ENCODE measurements at places on chromosomes 6 and 20.

- no peak for DNase-seq
These were observed 186.1 kb upstream of the SCGN start for GRCh38 chr6:25465941-25466340.

- no peak for DNase-seq
These were observed 5.1 kb downstream of the MTRES1 start for GRCh38 chr6:107033126-107033525.

GRCh38 chr6:43897571-43898302 lies 127.7 kb downstream of the VEGFA start:
- DNase-seq, result no peak

GRCh38 chr6:79416931-79417330 lies 120.3 kb downstream of the LCA5 start:
- DNase-seq, result no peak

DNA sequence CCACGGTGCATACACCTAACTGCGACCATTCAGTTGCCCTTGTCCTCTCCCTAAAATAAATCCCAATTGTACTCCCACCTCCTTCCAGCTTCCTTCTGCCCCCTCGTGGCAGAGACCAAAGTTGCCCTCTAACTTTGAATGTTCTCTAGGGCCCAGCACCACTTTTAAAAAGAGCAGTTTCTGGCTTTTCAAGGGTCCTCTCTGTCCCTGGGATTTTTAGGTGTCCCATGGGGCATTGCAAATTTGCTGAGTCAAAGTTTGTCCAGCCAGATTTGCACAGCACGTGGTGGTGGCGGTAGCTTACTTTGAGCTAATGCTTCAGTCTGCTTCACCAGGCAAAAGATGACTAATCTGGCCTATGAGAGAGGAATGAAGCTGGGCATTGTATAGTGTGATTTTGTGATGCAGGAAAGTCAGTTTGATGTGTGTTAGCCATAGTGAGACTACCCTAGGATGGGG lies 100.2 kb downstream of the PERP start:
- DNase-seq, result no peak

DNA sequence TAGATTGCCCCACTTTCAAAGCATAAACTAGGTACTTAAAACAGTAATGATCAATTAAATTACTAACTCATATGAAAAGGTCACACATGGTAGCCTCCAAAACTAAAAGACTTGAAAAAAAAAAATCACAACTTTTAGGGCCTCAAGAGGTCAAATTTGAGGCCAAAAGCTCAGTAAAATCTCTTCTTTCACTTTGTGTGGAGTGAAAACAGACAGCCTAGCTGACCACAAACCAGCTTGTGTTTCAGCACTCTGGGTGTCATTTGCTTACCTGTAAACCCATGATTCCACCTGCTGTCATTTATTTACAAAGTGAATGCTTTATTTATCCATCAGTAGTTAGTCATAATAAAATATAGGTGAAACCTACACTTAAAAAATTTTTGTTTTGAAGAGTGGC lies 34.0 kb downstream of the GNAS start:
- no peak for DNase-seq

DNA sequence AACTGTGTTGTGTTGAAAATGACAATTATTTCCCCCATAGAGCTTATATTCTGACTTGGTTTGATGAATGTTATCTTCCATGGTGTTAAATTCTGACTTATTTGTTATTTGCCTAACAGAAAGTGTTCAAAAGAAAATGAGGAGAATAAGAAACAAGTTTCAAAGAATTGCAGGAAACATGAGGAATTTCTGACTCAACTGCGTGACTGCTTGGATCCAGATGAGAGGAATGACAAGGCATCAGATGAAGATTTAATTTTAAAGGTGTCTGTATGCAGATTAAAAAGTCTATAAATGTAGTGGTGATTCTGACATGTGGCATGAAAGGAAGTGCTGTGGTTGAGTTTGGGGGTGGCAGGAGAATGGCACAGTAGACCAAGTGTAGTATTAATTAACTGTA lies 50.6 kb downstream of the CCDC170 start:
- no peak for DNase-seq

- DNase-seq, result no peak
These were observed 24.1 kb downstream of the DEK start for GRCh38 chr6:18240230-18240629.

GRCh38 chr20:52593654-52594053 lies 378.5 kb upstream of the TSHZ2 start:
- DNase-seq, result no peak

- no peak for DNase-seq
These were observed 208.7 kb downstream of the SOX4 start for GRCh38 chr6:21802175-21802822.

DNA sequence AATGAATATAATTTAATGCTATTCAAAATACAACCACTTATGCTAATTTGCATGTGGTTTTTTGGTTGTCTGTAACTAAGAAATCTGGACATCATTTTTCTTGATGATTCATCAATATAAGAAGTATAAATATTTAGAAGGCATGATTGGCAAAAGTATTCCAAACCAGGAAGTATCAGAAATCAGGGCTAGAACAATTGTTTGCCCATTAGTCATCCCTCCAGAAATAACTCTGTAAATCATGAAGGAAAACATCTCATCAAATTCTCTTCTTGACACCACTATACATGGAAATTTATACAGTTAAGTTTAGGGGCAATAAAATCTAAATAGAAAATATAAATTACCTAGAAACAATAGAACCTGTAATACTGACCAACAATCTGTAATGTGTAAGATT lies 554.7 kb upstream of the HS3ST5 start:
- DNase-seq, result no peak

DNA sequence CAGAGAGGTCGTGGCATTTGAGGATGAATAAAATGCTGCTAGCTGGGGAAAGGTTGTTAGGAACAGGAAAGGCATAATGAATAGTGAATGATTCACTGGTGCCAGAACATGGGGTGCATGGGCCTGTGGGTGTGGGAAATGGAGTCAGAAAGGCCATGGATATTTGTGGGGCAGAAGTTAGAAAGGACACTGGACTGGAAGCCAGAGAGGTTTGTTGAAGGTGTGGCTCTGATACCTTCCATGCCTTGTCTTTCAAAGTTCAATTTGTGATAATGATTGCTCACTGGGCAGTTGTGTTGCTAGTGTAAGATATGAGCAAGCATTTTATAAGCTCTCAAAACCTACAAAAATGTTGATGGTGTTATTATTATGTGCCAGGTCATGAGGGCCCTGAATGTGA lies 32.7 kb downstream of the LRRC1 start:
- no peak for DNase-seq

GRCh38 chr6:132161283-132161682 lies 210.1 kb upstream of the CCN2 start:
- DNase-seq, result no peak

DNA sequence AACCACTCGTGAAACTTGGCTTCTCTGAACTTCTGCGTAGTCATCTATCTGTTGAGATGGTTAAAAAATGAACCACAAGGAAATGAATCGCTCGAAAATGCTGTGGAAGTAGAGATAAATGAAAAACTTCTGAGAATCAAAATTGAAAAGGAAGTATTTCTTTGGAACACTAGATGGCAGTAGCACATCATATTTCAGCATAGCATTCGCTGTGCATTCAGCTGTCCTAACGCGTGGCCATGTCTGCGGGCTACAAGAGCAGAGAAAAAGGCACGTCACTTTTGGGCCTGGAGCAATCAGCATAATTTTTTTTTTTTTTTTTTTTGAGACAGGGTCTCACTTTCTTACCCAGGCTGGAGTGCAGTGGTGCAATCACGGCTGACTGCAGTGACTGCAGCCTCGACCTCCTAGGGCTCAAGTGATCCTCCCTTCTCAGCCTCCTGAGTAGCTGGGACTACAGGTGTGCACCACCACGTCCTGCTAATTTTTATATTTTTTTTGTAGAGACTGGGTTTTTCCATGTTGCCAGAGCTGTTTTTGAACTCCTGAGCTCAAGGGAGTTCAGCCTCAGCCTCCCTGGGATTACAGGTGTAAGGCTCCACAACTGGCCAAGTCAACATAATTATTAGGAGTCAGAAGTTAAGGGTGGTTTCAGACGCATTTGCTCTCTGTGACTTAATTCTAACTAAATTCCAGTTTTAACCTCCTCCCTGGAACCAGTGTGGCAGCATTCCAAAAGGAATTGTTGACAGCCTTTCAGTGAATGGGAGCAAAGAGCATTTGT lies 8.8 kb upstream of the PERP start:
- DNase-seq, result peak; percentile 44

DNA sequence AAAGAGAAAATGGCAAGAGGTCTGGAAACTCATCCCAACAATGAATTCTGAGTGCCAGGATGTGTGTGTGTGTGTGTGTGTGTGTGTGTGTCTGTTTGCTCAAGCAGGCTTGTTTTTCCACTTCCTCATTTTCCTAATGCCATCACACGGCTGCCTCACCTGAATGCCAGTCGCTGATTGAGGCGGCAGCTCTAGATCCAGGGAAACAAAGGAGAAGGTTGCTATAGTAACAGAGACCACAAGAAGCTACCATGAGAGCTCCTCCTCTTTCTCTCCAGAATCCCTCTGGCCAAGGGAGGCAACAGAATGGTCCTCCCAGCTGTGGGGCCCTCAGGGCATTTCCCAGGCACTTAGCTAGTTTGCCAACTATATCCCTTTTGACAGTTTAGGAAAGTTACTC lies 241.1 kb upstream of the TSHZ2 start:
- no peak for DNase-seq

GRCh38 chr20:59589086-59589684 lies 15.2 kb upstream of the PHACTR3 start:
- DNase-seq, result no peak

GRCh38 chr6:73515204-73515655 lies 5.6 kb downstream of the EEF1A1 start:
- DNase-seq, result no peak

DNA sequence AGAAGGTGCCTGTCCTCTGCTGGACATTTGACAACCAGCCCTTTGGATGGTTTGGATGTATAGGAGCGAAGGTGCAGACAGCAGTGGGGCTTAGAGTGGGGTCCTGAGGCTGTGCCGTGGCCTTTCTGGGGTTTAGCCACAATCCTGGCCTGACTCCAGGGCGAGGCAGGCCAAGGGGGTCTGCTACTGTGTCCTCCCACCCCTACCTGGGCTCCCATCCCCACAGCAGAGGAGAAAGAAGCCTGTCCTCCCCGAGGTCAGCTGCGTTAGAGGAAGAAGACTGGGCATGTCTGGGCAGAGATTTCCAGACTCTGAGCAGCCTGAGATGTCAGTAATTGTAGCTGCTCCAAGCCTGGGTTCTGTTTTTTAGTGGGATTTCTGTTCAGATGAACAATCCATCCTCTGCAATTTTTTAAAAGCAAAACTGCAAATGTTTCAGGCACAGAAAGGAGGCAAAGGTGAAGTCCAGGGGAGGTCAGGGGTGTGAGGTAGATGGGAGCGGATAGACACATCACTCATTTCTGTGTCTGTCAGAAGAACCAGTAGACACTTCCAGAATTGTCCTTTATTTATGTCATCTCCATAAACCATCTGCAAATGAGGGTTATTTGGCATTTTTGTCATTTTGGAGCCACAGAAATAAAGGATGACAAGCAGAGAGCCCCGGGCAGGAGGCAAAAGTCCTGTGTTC lies 1.3 kb upstream of the CDKN1A start:
- DNase-seq, result no peak

GRCh38 chr6:90388395-90388794 lies 91.8 kb upstream of the BACH2 start:
- no peak for DNase-seq

DNA sequence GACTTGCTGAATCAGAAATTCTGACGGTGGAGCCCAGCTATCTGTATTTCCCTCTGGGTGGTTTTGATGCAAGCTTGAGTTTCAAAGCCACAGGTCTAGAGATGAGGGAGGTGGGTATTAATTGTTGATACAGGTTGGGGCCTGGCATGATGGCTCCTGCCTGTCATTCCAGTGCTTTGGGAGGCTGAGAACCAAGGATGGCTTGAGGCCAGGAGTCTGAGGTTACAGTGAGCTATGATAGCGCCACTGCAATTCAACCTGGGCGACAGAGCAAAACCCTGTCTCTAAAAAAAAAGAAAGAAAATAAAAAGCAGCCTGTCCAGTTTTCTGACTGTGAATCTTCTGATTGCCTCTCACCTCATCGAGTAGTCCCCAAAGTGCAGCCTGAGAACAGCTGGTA lies 184.8 kb upstream of the SASH1 start:
- no peak for DNase-seq

DNA sequence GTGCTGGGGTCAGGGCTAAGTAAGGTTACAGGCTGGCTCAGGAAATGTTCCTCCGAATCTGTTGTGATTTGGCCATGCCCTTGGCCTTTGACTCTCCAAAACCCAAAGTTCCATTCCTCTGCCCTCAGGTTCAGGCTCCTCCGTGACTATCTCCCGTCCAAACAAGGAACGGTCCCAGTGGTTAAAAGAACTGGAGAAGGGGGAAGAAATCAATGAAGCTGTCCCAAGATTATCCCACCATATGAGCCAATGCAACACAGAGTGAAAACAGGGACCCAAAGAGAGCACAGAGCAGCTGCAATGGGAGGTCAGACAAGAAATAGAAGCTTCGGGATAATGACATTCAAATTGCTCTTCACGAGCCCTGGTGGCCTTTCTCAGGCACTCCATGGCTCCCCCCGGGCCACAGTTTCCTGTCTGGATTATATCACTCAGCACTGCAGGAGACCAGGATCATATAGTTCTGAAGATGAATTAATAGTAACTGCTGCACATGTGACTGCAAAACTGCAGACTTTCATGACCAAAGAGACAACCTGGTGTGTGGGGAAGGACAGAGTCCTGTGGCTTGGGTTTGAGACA lies 211.3 kb downstream of the ZNF217 start:
- DNase-seq, result no peak

DNA sequence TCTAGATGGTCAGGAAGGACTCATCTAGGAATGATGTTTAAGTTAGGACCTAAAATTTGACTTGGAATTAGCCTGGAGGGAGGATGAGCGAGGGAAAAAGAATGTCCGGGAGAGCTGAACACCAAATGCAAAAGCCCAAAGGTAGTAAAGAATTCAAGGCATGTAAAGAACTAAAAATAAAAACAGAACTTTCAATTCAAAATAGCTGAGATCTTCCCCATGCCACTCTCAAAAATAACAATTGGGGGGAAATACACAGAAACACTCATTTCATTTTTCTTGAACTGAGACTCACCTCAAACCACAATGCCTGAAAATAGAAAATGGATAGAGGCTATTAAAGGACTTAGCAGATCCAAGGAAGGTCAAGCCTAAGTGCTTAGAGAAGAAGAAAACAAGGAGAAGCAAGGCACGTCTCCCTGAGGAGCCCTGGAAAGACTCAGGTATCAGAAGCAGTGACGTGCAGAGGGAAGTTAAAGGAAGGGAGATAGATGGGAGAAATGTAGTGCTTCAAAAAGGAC lies 10.4 kb downstream of the PXT1 start:
- no peak for DNase-seq

DNA sequence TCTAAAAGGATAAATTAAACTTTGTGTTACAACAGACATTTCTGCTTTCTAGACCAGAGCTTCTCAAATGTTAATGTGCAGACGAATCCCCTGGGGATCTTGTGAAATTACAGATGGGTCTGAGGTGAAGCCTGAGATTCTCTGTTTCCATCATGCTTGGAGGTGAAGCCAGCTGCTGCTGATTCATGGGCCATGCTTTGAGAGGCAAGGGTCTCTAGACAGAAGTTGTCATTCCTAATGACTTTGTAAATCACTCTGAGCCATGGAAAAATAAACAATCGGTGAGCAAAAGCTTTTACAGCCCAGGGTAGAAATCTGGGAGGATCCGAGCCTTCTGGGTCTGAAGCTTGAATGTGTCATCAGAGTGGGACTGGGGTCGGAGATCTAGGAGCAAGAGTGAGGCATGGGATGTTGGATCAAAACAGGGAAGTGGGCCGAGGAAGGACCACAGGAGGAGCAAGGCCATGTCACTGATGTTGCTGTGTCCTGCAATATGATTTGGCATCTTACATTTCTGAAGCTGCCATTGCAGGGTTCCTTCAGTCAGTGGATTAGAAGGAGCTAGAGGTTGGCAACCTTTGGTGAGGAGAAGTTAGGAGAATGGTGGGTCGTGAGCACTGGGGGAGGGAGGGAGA lies 77.3 kb downstream of the TRMT11 start:
- DNase-seq, result no peak
